ENCODE measurements at places on chromosomes 11 and 22.

GRCh38 chr11:116986521-116987105 is 111.6 kb downstream of the SIK3 start:
- DNase-seq, result no peak

DNA sequence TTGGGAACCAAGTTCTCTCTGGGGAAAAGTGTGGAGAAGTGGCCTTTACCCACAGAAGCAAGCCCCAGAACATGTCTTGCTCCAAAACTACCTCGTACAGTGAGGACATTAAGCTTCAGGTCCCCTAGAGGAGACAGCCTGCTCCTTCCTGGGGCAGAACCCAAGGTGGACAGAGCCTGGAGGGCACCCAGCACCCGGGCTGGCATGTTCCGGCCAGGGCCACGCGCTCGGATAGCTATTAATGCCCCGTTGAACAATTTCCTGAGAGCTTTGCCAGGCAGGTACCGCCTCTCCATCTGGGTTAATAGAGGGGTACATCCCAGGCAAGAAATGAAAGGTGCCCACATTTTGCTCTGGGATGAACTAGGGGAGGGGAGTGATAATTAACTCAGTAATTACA is 169.0 kb upstream of the GRK3 start:
- DNase-seq, result no peak

DNA sequence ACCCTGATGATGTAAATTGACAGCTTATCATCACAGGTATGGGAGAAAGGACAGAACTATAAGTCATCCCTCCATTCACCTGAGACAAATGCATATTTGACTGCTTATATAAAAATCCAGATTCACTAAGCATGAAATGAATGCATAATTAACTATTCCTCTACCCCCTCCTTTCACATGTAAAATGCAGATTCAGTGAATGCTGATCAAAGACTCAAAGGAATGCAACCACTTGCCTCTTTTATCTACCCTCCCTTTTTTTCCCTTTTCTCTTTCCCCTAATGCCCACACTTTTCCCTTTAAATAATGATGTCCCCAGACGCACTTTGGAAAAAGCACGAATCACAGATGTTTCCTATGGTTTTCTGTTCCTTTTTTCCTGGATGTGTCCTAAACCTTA is 4.5 kb upstream of the PLAAT4 start:
- DNase-seq, result no peak

DNA sequence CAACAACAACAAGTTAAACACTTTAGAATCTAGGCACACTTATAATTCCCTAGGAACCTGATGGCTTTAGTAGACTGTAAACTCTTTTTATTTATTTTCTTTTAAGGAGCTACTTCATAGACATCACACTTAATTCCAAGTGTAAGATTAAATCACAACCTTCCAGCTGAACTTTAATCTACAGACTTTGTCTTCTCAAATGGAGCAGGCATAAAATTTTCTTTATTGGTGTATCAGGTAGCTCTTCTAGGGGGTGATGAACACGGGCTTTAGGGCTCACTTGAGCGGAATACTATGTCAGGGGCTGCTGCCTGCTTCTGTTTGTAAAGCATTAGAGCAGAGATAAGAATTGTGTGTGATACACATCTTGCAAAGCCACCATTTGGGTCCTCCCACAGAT is 525.8 kb upstream of the FAT3 start:
- DNase-seq, result no peak

- no peak for DNase-seq
Observed at GRCh38 chr11:19561011-19561410, 151.6 kb upstream of the NAV2 start.
